ENCODE measurements at places on chromosomes 2 and 18.

DNA sequence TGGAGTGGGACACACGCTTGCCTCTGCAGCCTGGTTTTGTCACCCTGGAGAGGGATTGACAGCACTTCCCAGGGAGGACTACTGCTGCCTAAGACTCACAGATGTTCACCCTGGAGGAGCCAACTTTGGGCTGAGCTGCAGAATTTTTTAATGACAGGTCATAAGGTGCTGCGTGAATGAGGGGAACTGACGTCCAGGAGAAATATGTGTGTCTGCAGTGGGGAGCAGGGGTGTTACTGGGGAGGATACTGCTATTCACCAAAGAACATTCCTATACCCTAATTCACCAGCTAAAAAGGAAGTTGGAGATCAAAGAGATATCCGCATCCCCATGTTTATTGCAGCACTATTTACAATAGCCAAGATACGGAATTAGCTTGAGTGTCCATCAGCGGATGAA is 144.4 kb downstream of the MGAT5 start:
- no peak for DNase-seq

DNA sequence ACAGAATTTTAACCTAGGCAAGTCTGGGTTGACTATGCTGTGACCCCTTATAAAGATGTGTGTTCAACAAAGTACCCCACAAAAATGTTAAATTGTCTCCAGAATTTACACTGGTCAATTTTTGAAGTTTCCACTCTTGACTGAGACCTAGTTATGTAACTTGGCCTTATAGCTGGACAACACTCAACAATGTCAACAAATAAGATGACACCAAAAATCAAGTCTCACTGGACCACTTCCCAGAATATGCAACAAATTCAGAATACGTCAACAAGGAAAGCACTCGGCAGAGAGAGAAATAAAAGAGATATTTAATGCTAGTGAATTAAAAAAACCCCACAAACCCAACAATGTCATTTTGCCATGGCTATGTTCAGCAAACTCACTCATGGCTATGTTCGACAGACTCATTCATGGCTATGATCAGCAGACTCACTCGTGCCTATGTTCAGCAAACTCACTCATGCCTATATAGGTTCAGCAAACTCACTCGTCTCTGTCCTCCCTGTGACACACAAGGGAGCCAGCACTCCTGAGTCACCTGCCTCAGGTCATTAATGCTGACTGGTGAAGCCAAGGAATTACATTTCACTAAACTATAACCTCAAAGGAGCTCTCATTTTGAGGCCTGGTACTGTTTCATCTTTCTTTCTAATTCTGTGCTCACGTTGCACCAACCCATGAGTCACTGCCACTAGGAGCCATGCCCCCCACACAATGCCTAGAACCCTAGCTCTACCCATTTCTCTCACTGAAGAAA is 72.7 kb downstream of the PTPN2 start:
- no peak for DNase-seq

- no peak for DNase-seq
Observed at GRCh38 chr2:239145106-239145505, 255.7 kb downstream of the HDAC4 start.

- DNase-seq: no peak
Observed at GRCh38 chr2:16223841-16224177, 283.5 kb downstream of the MYCN start.

DNA sequence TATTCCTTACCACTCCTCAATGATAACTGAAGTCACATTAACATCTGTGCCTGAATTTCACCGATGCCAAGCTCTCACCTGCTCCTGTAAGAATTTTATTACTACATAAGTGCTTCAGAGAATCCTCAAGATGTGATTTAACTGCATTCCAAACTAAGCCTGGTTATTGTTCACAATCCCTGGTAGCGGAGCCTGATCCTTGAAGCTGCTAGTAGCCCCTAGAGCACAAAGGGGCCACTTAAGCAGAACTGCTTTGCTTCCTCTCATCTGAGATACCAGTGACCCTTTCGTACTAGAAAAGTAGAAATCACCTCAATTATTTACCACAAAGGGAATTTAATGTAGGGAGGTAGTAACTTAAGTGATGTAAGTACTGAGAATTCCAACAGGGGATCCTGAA is 529.6 kb downstream of the CPS1 start:
- DNase-seq: no peak

GRCh38 chr2:86038291-86039081 is 67.2 kb downstream of the POLR1A start:
- peak; percentile 93 for DNase-seq

DNA sequence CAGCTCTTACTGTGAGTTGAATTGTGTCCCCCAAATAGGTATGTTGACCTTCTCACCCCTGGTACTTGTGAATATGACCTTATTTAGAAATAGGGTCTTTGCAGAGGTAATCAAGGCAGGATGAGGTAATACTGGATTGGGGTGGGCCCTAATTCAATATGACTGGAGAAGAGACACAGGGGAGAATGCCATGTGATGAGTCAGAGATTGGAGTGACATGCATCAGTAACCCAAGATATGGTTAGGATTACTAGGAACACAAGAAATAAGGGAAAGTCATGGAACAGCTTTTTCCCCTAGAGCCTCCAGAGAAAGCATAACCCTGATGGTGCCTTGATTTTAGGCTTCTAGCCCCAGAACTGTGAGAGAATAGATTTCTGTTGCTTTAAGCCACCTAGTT is 37.0 kb upstream of the ATP5MC3 start:
- no peak for DNase-seq

- DNase-seq: no peak
Observed at GRCh38 chr2:25397777-25398176, 56.1 kb upstream of the DNMT3A start.

DNA sequence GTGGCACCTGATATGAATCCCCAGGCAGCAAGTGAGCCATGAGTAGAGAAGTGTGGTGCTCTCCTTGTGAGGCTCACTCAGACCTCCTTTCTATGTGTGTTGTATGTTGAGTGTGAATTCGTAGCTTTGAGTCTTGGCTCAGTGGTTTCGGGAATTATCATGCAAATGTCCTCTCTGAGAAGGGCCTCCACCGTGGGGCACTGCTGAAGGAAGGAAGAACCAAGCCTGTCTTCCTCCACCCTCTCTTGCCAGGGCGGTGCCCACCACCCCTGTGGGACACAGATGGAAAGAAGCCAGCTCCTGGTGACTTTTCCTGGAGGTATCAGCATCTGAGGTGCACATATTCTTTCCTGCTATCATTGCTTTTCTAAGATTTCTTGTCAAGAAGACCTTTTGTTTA is 156.1 kb downstream of the MYT1L start:
- no peak for DNase-seq

- no peak for DNase-seq
Observed at GRCh38 chr2:47119001-47119400, 36.1 kb downstream of the STPG4 start.

DNA sequence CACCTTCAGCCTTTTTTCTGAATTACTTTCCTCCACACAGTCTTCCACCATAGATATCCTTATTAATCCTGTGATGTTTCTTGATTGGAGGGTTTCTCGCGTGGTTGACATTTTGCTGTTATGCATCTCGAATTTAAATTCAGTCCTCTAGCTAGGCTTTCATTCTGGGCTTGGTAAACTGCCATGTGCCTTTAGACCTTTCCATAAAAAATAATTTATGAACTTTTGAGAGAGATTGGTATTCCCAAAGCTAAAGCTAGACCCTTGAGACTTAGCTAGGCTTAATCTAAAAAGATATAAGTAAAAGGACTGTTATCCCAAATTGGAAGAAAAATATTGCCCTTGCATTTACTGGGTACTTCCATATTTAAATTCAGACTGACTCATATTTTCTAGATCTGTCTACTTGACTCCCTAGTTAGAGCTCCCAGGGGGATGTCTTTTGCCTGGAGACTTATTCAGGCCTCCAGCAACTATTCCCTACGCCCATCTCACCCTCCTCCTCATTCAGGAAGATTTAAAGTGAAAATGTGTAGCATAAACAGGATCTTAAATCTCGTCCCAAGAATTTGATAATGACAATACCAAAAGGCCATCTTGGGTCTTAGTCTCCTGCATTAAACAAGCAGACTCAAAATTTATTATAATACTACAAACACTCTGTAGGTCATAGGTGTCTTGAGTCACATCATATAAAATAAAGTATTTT is 60.3 kb downstream of the KIAA2012 start:
- no peak for DNase-seq

DNA sequence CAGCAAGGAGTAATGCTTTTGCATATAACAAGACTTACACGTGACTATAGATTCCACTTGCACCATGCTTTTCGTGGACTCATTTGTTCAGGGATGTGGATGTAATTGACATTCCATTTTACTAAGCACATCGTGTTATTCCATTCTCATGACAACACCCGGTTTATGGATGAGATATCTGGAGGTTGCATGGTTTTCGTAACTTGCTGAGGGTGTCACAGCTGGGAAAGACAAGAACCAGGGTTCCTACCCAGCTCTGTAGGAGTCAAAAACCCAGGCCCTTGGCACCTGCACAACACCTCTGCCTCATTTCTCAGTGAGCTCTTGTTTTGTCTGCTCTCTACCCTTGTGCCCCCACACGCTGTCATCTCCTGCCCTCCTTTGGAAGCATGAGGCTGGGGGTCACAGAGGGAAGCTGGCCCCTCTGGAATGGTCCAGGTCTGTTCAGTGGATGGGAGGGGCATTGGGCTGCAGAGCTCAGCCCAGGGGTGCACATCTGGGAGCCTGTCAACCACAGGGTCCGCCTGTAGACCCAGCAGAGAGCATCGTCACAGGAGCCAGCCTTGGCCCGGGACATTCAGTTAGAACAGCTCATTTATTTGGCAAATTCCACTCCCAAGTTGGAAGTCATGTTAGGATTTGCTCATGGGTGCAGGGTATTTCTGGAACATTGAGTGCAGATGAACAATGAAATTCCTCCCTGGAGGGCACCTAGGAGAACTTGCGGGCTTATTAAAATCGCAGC is 120.1 kb upstream of the TWIST2 start:
- no peak for DNase-seq

- no peak for DNase-seq
Observed at GRCh38 chr2:137161250-137161649, 395.9 kb downstream of the THSD7B start.

DNA sequence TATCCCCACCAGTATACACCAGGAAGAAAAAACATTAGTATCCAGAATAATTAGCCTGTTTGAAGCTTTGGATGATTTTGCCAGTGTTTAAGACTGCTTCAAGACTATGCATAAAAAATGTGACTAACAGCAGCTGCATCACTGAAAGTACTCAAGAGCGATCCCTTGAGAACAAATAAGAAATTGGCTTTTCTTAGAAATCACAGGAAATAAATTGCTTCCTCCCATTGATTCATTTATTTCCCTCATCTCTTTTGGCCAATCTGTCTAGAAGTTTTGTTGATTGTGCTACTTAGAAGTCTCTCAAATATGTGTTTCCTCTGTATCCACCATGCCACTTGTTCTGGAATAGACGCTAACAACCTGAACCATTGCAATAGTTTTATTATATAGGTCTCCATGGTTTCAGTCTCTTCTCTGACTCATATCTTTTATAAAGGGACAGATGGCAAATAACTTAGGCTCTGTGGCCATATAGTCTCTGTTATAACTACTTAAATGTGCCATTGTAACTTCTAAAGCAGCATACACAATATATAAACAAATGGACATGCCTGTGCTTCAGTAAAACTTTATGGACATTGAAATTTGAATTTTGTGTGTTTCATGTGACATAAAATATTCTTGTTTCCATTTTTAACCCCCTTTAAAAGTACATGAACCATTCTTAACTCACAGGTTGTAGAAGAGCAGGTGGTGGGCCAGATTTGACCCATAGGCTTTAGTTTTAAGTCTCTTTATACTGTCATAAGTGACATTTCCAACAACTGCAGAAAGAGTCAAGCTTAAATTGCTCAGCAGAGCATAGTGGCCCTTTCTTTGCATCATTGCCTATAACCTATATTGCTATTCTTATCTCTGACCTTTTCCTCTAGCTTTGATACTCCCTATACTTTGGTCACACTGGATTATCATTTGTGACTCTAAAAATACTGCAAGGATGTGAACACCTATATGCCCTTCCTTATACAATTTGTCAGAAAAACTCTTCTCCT is 123.9 kb downstream of the MC4R start:
- DNase-seq: no peak

GRCh38 chr2:145404690-145405089 is 884.8 kb upstream of the ZEB2 start:
- DNase-seq: no peak

DNA sequence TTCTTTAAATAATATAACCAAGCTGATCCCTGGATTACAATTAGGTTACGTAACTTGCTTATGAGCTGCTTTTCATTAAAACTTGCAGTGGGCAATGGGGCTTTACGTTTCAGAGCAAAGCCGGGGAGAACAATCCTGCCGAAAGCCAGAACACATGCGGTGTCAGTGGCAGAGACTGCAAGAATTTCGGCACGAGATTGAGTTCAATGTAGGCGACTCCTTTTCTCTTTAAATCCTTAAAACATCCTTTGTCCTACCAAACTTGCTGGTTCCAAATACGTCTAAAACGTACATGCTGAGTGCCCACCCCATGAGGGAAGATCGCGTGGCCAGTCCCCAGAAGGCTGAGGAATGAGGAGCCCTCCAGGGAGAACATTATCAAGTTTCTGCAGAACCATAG is 36.8 kb upstream of the NCOA1 start:
- DNase-seq: no peak
